RPMI8226 (cell line): ENCODE measurements at places on chromosomes 7 and 10.

GRCh38 chr10:76961841-76962240, 675.8 kb downstream of the KCNMA1 start:
- no peak for DNase-seq

DNA sequence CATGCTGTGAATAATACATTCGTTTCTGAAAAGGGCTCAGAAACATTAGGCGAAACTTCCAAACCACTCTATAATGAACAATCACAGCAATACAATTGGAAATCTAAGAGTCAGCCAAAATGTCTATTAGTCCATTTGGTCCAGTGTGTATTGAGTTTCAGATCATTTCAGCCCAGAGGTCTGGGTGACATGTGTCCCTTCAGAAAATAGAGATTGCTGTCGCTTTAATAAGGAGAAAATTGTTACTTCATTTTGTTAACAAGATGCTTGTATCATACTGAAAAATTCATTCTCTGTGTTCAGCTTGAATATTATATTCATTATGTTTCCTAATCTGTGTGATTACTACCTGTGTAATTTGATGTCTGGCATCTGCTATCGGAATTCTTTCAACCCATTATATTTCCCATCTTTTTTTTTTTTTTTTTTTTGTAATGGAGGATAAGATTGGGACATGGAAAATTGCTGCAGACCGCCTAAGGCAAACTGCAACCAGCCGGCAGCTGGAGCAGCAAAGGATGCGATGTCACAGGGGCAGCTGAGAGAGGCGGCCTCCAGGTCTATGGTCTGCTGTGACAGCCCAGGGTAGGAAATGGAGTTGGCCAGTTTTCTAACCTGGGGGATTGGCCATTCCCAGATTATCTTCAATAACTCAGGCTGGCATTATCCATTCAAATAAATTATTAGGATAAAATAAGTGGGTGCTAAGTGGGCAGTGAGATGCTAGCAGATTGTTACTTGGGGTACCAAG, 170.9 kb upstream of the NPVF start:
- no peak for DNase-seq

- DNase-seq: no peak
Measured at GRCh38 chr7:40972426-40972825, 730.5 kb downstream of the INHBA start.

DNA sequence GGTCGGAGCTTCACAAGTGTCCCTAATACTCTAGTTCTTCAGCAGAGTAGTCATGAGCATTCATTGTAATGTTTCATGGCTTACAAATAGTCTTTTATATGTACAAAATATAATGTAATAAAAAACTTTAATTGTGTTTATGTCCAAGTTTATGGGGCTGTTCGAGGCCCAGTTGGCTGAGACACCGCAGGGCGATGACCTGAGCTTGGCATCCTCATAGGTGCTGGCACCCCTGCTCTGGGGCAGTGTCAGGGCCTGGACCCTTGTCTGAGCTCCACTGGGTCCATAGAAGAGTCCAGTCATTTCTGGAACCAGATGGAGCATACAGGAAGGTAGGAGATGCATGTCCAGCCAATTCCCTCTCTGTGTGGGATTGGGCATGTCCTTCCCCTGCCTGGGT, 12.9 kb upstream of the ZMIZ1 start:
- DNase-seq: no peak

GRCh38 chr7:107922886-107923285, 31.9 kb downstream of the DLD start:
- no peak for DNase-seq

DNA sequence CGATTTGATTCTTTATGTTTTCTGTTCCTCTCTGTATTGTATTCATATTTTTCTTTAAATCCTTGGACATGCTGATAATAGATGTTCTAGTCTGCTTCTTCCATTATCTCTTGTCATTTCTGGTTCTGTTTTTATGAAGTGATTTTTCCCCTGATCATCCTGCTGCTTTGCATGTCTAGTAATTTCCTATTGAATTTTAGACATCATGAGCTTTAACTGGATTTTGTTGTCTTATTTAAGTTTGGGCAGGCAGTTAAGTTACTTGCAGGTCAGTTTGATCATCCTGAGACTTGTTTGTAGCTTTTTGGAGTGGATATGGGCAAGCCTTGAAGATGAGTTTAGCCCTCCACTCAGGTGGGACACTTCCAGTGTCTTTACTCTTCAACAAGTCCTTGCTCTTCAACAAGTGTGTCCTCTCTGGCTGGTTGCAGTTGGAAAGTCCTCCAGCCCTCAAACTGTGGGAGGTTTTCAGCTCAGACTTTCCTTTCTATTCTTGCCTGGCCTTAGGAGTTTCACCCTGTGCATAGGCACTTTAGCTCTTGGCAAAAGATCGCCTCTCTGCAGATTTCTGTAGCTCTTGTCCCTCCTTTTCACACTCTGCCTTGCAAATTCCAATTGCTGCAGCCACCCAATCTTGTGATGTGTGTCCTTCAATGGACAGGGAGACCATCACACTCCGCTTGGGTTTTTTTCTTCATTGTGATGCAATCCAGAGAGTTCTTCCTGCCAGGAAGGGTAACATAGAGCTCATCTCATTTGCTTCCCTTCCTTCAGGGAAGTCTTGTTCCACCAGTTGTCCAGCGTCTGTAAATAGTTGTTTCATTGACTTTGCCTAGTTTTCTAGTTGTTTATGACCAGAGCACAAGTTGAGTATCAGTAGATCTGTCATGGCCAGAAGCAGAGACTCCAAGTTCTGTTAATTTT, 197.2 kb upstream of the SH2B2 start:
- DNase-seq: no peak

- no peak for DNase-seq
Measured at GRCh38 chr10:28686835-28687682, 9.7 kb downstream of the BAMBI start.

DNA sequence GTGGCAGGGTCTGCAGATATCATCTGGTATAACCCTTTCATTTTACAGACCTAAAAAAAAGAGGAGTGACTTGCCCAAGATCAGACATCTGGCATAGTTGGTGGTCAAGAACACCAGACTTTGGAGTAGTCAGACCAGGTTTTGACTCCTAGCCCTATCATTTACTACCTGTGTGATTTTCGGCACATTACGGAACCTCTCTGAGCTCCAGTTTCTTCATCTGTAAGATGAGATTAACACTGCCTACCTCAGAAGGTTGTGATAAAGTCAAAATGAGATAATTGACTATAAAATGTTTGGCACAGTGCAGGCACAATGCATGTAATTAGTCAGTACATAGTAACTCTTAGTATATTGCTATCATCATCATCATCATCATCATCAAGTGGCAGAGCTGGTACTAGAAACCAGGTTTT, 1.2 kb downstream of the STRIP2 start:
- no peak for DNase-seq
